ENCODE measurements at places on chromosomes 4 and X. TPM values are rescaled to one million over a fixed set of nuclear protein-coding genes. Genes with fewer than 3 reads are reported as not detected.

CT45A5 gene
- not detected for total RNA-seq

BCLAF3 gene
- 5.1 TPM for total RNA-seq

FRG2 gene
- not detected for total RNA-seq

PPP2R2C gene
- not detected for total RNA-seq

TMPRSS11A gene
- not detected for total RNA-seq

HPGD gene
- total RNA-seq, result 19.5 TPM

DTHD1 gene
- total RNA-seq, result 0.26 TPM

NIPAL1 gene
- 1.1 TPM for total RNA-seq

GNRHR gene
- total RNA-seq, result not detected

ARHGEF9 gene
- 26.7 TPM for total RNA-seq

C4orf54 gene
- not detected for total RNA-seq
